ENCODE measurements at places on chromosomes 12 and 14. TPM values are rescaled to one million over a fixed set of nuclear protein-coding genes. Genes with fewer than 3 reads are reported as not detected.
A peak's percentile ranks its signal among the peaks of the same experiment; 100 is the strongest.

DNA sequence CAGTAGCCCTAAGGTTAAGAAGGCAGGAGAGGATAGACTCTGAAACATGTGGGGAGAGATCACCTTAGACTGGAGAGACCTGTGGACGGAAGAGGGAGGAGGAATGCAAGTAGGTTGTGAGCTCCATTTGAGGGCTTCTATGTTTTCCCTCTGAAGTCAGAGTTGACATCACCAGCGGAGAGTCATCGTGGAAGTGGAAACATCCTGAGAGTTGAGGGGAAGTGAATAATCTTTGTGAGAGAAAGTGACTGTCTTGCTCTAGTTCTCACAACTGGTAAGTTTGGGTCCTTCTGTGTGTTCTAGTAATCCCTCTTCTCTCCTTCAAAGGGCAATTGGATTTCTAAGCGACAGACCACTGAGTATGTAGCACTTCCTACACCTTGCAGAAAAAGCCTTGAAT lies 103.6 kb upstream of the CCND2 start:
- DNase-seq: no peak

DNA sequence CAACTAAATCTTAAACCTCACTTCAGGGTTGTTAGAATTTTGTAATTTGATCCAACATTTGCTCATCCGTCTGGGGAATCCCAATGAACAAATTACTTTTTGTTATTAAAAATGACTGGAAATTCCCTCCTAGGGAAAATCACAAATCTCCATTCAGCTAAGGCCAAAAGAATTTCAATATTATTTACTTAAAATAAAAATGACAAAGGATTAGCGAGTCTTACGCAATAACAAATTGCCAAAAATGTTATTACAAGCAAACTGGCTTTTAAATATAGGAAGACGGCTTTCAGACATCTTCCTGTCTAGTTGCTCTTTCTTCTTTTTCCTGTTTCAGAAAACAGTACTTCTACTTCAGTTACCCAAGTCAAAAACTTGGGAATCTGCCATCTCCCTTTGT lies 92.4 kb upstream of the TSPAN8 start:
- DNase-seq: no peak

- no peak for DNase-seq
Measured at GRCh38 chr14:64089920-64090319, 204.3 kb downstream of the ESR2 start.

DNA sequence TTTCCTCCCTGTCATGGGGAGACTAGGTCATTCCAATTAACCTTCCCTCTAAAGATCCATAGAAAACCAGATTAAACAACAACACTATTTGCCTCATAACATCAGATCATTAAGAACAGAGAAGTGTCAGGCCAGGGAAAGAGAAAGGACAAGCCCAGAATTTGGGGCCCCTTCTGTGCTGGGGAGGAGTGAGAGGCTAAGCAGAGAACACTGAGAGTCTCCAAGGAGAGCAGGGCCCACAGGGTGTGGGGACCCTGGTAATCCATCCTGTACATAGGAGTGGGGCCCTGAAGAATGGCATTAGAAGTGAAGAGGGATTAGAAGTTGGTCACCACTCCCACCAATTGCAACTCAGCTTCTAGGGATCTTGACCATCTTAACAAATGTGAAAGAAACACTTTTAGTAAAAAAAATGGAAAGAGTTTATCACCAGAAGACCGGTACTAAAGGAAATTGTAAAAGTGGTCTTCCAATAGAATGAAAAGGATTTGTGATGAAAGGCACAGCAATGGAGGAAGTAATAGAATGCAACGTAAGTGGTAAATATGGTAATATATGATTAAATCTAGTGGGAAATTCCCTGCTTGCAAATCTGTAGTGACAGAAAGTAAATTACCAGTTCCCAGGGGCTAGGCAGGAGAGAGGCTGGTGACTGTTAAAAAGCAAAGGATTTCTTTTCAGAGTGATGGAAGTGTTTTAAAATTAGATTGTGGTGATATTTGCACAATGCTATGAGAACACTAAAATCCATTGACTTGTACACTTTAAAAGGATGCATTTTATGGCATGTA lies 14.0 kb upstream of the TMTC1 start:
- DNase-seq: no peak

DNA sequence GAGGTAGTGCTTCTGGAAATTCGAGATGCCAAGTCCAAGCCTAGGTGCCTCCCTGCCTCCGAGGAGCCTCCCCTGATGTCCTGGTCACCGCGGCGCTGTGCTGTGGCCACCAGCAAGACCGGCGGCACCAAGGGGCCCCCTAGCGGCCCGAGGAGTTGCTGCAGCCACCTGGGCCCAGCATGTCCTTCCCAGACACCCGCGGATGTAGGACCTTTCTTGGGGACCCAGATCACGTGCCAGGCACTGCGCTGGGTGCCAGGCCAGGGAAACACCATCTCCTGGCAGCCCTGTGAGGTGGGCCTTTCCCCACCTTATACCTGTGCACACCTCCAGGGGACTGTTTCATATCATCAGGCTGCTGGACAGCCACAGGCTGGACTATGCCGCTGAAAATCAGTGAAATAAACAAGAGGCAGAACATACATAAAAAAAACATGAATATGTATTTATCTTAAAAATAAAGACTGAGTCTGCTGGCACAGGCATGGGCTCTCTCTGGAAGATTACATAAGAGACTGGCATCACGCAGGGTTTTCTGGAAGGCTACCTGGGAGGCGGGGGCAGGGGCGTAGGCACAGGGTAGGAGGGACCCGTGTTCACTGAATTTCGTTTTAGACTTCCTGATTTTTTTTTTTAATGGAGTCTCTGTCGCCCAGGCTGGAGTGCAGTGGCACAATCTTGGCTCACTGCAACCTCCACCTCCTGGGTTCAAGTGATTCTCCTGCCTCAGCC lies 15.9 kb upstream of the HHIPL1 start:
- DNase-seq: no peak

- peak; percentile 13 for DNase-seq
Measured at GRCh38 chr14:64645220-64645892, 58.9 kb upstream of the PLEKHG3 start.

GRCh38 chr14:38080696-38081095 lies 127.0 kb upstream of the SSTR1 start:
- no peak for DNase-seq

DNA sequence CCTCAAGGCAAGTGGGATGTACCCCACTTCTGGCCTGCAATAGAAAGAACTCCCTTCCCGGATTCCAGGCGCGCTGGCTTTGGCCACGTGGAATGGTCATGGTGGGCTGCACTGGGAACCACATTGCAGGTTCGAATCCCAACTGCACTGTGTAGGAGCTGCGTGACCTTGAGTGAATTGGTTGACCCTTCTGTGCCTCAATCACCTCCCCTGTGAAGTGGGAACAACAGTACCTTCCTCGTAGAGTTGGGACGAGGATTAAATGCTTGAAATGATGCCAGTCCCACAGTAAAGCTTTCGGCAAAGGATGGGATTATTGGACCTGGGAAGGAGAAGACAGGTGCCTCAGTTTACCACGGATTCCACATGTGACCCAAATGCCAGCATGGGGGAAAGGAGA lies 36.8 kb upstream of the MYL2 start:
- DNase-seq: no peak

- no peak for DNase-seq
Measured at GRCh38 chr12:77324416-77324762, 259.0 kb upstream of the E2F7 start.

- no peak for DNase-seq
Measured at GRCh38 chr14:24283796-24284460, 12.5 kb upstream of the RABGGTA start.

TOGARAM1 gene
- 23.4 TPM for polyA plus RNA-seq

SCFD1 gene
- polyA plus RNA-seq: 58.3 TPM

SCN8A gene
- 0.27 TPM for polyA plus RNA-seq

All from forelimb muscle (tissue), 1 donor.